ENCODE measurements at places on chromosomes 5 and 9.

DNA sequence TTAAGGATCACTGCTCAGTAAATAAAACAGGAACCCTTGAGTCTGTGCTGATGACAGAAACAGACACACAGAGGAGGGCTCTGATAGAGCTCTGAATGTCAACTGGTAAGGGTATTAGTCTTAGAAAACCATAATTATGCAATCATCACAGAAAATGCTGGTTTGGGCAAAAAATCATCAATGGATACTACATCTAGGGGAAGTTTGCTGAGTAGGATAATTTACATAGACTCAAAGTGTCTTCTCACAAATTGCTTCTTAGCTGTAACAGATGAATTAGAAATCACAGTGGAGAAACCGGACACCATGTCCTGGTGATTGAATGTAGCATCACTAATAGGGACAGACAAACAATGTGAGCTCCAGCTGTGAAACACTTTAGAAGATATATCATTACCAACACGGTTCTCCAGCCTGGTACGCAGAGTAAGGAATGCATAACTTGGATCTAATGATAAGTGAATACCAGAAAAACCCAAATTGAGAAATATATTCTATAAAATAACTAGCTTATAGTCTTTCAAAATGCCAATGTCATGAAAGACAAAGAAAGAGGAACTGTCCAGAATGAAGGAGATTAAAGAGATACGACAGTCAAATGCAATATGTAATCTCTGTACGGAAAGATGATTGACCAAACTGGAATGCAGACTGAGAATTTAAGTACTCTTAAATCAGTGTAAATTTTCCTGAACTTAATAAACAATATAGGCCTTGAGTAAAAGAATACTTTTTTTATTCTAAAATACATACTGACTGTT, 17.3 kb downstream of the CHD1 start:
- DNase-seq: no peak

- DNase-seq: no peak
Observed at GRCh38 chr5:35974570-35974969, 16.6 kb downstream of the UGT3A1 start.

DNA sequence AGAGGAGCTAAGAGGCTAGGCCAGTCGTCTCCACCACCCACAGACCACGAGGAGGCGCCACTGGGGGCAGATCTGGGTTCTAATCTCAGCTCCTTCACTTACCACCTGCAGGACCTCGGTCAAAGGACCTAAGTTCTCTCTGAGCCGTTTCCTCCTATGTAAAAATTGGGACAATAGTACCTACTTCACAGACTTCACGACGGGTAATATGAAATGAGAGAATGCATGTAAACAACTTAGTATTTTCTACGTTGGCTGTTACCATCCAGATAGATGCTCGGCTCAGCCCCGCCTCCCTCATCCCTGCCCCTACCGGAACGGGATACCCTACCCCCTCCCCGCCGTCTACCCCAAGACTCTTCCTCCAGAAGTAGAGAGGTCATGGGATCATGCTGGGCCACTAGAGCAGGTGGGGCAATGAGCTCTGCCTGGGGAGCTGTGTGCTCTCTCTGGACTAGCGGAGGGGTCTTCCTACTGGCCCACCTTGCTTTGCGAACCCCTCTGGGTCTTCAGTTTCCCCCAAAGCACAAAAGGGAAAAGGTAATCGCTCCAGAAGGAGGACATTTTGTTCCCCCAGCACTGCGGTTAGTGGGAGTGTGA, 541 bp downstream of the GNPDA1 start:
- peak; percentile 44 for DNase-seq

DNA sequence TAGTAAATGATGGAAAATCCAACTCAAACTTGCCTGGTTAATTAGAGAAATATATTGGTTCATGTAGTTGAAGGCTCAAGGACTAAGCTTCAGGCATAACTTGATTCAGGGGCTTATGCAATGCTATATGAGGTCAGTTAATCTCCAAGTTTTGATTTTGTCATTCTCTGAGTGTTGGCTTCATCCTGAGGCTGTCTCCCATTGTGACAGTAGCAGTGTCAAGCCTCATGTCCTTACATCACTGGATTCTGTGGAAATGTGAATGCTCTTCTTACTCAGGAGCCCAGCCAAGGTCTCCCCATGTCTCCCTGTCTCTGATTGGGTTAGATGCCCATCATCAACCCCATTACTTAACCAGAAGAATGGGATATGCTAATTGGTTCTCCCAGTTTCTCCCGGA, 44.4 kb upstream of the SNX2 start:
- DNase-seq: no peak

DNA sequence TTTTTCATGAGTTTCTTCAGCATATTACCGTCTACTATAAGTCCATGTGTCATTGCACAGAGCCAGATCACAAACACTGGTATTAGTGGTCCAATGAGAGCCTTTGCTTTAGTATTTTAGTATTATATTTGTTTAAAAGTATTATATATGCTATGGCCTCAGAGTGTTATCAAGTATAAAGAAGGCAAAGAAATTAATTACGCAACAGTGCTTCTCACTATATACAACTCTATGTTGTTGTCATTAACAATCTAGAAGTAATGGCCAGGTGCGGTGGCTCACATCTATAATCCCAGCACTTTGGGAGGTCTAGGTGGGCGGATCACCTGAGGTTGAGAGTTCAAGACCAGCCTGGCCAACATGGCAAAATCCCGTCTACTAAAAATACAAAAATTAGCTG, 47.1 kb upstream of the RAPGEF6 start:
- DNase-seq: no peak

DNA sequence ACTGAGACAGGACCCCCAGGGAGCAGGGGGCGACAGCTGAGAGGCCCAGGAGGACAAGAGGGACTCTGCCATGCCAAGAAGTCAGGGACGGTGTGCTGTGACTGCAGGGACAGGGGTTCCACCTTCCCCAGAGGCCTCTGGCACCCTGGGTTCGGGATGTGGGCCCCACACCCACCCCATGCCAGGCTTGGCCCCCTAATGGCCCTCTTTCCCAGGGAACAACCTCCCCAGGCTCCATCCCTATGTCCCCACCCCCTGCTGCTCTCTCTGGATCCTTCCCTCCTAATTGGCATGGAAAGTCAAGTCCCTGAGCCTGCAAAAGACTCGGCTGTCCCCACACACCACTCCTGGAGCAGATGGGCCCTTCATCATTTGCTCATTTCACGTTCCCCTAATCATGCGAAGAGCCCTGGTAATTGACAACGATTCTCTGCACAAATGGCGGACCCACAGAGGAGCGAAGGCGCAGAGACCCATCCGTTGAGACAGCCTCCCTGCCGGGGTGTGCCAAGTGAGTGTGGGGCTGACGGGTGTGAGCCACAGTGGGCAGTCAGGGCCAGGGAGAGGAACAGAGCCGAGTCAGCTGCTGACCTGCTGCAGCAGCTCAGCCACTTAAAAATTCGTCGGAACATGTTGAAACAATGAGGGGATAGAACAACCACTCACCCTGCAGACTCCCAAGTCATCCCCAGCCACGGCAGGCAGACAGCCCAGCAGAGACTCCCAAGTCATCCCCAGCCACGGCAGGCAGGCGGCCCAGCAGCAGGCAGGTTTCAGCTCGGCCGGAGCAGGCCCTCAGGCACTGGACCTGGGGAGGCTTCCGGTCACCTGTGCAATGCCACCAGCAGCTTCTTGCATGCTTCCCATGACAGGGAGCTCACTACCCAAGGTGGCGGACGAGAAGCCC, 109.0 kb downstream of the VAV2 start:
- DNase-seq: no peak

DNA sequence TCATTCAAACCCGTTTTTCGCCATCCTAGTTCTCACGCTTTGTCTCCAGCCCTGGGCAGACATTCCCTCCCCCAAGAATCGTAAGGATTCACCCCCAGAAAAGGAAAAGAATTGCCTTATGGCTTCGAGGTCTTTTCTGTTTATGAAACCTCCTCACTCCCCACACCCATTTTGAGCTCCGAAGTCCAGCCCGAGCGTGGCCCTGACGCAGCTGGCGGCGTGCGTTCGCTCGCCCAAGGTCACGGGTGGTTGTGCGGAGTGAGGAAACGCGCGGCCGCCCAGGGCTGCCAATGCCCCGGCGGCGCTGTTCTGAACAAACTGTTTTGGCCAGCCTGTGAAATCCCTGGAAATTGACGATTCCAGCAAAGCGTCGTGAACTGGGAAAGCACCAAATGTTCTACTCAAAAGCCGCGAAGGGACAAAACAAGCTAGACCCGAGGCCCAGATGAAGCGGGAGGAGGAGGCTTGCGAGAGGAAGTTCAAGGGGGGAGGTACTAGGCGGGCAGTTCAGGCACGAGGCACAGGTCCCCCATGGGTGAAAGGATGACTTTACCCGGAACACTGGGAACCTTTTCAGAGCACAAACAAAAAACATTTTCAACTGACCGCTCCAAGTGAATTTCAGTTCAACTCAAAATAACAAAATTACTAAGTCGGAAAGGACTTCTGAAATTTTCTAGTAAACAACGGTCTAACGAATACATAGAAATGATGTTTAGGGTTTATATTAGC, 683 bp upstream of the ZFAND5 start:
- peak; percentile 32 for DNase-seq

DNA sequence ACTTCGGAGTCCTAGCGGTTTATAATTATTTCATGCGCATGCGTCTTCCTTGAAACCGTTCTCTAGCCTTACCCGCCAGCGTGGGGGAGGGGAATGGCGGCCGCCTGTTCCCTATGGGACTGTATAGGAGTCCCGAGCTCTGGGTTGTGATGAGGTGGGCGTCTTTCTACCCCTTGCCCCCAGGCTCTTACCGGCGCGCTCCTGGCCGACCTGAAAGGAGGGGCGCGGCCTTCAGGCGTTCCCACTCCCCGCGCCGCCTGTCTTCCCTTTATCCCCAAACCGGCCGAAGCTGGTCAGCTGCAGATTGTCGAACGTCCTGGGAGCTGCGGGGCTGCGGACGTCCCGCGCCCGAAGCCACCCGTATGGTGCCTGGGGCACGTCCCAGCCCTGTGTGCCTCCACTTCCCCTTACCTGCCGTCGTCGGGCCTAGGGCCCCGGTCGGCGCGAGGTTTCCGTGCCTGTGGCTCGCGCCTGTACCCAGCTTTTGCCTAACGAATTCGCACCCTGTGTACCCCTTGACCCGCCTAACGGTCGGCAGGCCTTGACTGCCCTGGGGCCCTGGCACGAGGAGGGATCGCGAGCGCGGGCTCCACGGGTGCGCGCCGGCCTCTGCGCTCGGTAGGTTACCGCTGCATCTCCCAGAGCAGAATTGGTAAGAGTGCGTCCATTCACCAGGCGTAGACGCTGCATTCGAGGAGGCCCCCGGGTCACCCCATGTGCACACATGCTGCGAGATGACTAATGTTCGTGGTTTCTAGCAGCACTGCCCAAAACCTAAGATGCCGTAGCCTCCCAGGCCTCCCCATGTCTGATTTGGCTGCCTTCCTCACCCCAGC, 653 bp upstream of the HNRNPH1 start:
- DNase-seq: no peak

- peak; percentile 29 for DNase-seq
Observed at GRCh38 chr5:10635257-10635866, 71.5 kb downstream of the ANKRD33B start.

DNA sequence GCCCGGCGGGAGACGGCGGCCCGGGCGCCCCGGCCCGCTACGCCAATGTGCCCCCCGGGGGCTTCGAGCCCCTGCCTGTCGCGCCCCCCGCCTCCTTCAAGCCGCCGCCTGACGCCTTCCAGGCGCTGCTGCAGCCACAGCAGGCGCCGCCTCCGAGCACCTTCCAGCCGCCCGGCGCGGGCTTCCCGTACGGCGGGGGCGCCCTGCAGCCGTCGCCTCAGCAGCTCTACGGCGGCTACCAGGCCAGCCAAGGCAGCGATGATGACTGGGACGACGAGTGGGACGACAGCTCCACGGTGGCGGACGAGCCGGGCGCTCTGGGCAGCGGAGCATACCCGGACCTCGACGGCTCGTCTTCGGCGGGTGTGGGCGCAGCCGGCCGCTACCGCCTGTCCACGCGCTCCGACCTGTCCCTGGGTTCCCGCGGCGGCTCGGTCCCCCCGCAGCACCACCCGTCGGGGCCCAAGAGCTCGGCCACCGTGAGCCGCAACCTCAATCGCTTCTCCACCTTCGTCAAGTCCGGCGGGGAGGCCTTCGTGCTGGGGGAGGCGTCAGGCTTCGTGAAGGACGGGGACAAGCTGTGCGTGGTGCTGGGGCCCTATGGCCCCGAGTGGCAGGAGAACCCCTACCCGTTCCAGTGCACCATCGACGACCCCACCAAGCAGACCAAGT, 723 bp downstream of the SNX18 start:
- DNase-seq: peak; percentile 33

DNA sequence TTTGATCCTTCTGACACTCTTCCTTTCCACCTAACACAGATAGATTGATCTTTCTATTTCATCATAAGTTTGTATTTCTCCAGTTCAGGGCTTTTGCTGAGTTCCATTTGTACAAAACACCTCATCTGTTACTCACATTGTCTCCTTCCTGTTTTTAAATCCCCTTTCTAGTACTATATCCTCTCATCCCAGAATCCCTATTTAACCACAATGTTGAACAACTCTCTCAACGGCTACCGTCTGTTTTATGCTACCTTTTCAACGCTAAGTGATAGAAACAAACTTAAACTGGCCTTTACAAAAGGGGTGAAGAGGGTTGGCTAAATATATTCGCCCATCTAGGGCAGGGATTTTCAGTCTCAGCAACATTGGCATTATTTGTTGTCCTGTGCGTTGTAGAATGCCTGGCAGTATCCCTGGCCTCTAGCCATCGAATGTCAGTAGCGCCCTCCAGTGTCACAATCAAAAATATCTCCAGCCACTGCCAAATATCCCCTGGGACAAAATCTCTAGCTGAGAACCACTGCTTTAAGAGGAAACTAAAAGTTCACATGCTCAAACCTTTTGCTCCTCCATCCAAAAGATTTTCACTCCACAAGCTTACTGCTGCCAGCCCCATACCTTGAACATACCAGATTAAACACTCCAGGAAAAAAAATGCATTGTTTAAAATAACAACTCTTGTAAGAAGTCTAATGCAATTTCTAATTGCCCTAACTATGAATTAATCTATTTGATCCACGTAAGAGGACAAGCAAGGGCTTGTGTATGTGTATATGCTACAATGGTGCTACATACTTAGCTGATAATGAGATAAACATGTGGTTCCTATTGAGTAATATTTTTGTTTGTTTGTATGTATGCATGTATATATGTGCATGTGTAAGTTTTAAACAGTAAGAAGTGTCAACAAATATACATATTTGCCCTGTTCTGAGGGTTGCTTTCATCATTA, 344.0 kb downstream of the PTPRD start:
- DNase-seq: no peak

GRCh38 chr9:91966503-91966902, 16.5 kb upstream of the ROR2 start:
- DNase-seq: no peak

- DNase-seq: no peak
Observed at GRCh38 chr5:54004697-54005096, 305.7 kb downstream of the ARL15 start.

Measured in stimulated activated CD4-positive, alpha-beta T cell treated with anti-CD3 and anti-CD28 coated beads, TNF-alpha, amount 100 ng/mL, for 4 hours (primary cell).